ENCODE measurements at places on chromosomes 13 and 19.
A peak's percentile ranks its signal among the peaks of the same experiment; 100 is the strongest.

DNA sequence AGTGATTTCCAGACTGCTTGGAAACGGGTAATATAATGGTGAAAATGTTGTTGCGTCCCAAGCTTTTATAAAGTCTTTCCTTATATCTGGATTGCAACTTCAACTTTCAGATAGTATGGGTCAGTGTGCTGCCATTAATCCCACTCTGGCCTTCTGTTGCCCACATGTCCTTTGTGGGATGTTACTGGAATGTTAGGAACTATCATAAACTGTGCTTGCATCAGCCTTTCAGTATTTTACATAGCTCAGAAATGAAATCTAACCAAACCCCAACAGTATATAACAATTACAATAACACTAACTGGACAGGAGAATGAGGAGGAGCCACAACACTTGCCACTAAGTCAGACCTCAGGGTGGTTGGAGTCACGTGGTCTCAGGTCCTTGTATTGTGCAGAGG is 78.9 kb downstream of the LNX2 start:
- DNase-seq: no peak

GRCh38 chr13:22099585-22099984 is 428.7 kb downstream of the FGF9 start:
- no peak for DNase-seq

GRCh38 chr13:45356966-45357672 is 16.1 kb upstream of the TPT1 start:
- no peak for DNase-seq

DNA sequence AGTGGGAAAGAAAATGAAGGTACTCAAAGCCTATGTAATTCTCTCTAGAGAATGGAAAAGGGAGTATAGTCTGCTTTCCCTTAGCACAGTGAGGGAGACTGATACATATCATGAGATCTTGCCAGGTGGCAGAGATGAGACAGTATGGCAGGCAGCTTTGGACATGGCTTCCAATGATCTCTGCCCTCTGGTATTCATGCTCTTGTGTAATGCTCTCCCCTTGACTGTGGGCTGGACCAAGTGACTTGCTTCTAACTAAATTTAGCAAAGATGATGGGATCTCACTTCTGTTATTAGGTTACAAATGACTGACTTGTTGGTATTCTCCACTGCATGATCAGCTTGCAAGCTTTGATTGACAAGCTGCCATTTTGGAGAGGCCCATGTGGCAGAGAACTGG is 10.2 kb downstream of the ZNF132 start:
- DNase-seq: no peak

DNA sequence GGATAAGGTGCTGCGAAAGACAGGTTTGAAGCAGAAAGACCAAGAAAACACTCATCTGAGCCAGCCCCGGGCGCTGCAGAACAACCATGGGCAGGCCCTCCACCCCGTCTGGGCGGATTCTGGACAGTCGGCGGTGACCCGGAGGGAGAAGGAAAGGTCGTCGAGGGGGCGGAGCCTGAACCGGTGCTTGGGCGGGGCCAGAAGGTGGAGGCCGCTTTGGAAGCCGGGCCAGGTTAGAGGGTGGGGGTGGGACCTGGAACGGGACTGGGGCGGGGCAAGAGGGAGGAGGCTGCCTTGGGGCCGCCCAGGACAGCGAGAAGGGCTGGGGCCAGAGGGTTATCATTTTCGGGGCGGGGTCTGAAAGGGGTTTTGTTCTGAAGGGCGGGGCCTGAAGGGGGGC is 5.0 kb upstream of the ZNF765 start:
- no peak for DNase-seq

- DNase-seq: peak; percentile 85
These were observed 22.8 kb downstream of the ATP8A2 start for GRCh38 chr13:25394402-25395060.

GRCh38 chr13:80307401-80307987 is 33.4 kb downstream of the SPRY2 start:
- DNase-seq: no peak

GRCh38 chr19:998064-998463 is 2.2 kb upstream of the GRIN3B start:
- no peak for DNase-seq

DNA sequence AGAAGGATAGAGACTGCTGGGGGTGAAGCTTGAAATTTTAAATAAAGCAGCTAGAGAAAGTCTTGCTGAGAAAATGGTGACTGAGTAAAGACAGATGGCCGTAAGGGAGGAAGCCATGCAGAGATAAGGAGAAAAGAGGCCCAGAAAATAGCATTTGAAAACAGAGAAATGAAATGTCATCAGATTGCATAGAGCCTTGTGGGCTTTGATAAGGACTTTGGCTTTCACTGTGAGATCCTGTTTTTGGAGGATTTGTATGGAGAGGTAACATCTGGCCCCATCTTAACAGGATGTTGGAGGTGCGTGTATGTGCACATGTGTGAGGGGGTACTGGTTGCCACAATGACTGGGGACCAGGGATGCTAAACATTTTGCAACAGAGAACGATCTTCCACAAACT is 19.5 kb upstream of the ATP8A2 start:
- DNase-seq: peak; percentile 92

GRCh38 chr19:6273701-6274601 is 5.8 kb downstream of the MLLT1 start:
- no peak for DNase-seq

- DNase-seq: peak; percentile 68
These were observed 28.0 kb upstream of the KBTBD7 start for GRCh38 chr13:41222259-41222852.

GRCh38 chr13:24129914-24130774 is 30.4 kb upstream of the SPATA13 start:
- DNase-seq: no peak

DNA sequence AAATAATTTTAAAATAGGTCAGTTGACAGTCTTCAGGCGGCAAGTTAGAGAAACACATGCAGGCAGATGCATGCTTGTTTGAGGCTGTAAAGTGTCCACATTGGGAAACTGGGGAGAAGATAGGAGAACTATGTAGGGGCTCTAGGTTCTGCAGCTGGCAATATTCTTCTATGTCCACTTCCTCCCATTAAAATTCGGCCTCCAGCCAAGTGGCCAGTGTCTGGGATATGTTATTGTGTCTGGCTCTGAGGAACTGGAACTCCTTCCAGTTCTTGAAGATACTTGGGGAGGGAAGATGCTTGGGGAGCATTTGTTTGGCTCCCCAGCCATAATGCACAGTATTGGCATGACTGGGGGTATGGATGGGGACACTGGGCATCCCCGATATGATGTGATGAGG is 20.9 kb upstream of the KLF2 start:
- DNase-seq: no peak

GRCh38 chr13:27028683-27029480 is 142.7 kb downstream of the USP12 start:
- DNase-seq: no peak

DNA sequence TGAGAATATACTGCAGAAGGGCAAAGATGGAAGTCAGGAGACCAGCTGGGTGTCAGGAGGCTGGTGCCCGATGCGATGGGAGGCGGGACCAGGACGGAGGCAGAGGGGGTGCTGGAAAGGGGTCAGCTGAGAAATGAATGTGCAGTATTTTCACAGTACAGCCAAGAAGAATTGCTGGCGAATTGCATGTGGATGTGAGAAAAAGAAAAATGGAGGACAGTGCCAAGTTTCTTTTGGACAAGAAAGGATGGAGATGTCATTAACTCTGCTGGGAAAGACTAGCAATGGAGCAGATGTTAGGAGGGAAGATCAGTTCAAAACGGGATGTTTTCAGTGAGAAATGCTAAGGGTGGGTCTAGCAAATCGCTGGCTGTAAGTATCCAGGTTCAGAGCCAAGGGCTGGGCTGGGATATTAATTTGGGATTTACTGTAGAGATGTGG is 7.0 kb downstream of the CRYL1 start:
- no peak for DNase-seq

GRCh38 chr19:32662186-32662585 is 12.8 kb downstream of the ANKRD27 start:
- DNase-seq: no peak

DNA sequence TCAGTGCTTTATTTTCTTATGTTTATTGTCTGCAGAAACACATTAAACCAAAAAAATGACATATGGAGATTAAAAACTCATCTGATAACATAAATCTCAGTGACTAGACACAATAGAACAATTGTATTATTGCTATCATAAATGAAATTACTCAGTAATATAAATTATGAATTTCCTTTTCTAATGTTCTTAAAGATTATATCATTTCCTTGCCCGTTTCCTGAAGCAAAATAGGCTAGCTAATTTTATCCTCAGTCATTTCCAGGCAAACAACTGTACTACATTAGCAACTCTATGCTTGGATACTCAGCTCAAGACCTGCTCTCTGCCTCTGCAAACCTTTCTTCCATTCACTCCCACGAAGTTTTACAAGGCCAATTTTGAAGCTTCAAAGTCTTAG is 61.2 kb downstream of the RFC3 start:
- no peak for DNase-seq

- no peak for DNase-seq
These were observed 851 bp downstream of the FBXO46 start for GRCh38 chr19:45729800-45730290.

DNA sequence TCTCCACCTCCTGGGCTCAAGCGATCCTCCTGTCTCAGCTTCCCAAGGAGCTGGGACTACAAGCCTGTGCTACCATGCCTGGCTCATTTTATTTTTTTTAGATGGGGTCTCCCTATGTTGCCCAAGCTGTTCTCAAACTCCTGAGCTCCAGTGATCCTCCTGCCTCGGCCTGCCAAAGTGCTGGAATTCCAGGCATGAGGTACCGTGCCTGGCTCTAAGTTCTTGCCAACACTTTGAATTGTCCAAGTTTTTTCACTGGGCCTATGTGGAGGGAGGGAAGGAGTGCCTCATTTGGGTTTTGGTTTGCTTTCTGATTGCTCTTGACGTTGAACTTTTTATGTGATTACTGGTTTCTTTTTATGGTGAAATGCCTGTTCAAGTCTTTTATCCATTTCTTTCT is 4.4 kb upstream of the UNC13A start:
- no peak for DNase-seq

DNA sequence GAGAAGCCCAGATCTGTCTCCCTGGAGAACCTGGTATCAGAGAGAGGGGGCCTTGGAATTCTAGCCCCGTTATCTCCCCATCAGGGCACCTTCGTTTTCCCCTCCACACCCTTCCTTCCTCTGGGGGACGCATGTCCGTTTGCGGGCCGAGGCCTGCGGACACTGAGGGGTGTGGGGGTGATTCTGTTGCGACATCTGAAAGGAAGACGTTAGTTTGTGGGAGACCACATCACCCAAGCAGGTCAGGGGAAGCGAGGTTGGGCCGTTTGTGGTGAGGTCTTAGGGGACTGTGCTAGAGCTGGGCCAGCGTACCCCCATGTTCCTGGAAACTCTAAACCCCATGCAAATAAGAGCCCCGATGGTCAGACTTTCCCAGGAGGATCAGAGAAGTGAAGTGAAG is 3.7 kb upstream of the HSH2D start:
- no peak for DNase-seq

GRCh38 chr19:38730731-38731589 is 13.3 kb downstream of the CAPN12 start:
- no peak for DNase-seq

GRCh38 chr19:28794301-28794700 is 418.6 kb downstream of the UQCRFS1 start:
- DNase-seq: no peak

DNA sequence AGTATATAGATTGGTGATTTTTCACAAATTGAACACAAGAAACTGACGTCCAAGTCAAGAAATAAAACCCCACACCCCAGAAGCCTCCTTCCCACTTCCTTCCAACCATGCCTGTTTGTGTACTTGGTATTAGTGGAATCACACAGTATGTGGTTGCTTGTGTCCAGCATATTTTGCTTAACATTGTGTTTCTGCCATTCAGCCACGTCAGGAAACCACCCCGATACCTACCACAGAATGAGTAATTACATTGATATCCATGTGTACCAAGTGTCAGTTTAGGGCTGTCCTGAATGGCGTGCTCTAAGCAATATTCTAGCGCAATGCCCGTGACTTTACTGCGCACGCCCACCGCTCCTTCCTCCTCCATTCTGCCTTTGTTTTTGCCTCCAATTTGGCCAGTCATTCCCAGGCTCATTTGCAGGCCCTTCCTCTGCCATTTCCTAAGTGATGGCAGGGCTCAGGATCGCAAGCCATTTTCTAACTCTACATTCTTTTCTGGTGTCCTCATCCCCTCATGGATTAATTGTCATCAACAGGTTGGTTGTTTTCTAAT is 25.9 kb upstream of the MPHOSPH8 start:
- no peak for DNase-seq

DNA sequence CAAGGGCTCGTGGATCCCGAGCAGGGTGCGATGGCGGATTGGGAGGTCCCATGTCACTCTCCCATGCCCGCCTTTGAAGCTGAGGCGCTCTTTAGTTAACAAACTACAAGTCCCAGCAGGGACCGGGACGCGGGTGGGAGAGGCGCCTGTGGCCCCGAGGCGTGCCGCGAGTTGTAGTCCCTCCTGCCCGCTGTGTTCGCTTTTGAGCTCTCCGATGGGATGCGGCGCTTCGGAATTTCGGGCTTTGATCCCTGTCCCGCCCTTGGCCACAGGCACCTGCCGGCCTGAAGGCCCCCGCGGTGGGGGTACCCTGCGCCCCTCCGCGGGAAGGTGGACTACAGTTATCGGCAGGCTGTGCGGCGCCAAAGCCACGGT is 11.0 kb downstream of the CYTH2 start:
- DNase-seq: no peak

GRCh38 chr13:66886264-66886663 is 343.9 kb downstream of the PCDH9 start:
- no peak for DNase-seq

- DNase-seq: no peak
These were observed 87.2 kb upstream of the IRS2 start for GRCh38 chr13:109873351-109874123.

DNA sequence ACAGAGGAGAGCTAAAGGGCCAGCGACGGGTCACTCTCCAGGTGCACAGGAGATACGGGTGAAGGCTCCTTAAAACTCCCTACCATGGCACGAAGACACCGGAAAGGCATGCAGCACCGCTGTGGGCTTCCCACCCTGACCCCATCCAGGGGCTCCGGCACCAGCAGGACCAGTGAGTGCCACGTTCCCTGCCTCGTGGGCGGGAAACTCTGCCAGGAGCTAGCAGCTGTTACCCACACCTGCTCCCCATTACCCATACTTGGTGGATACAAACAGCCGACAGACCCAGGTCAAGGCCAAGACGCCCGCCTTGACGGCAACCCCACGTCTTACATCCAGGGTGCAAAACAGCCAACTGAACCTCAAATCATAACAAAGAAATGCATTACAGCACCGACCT is 56.7 kb downstream of the GNG7 start:
- DNase-seq: no peak

GRCh38 chr13:89791971-89792630 is 1555.4 kb upstream of the MIR17HG start:
- DNase-seq: no peak

- DNase-seq: peak; percentile 79
These were observed 813 bp downstream of the ZNF296 start for GRCh38 chr19:45075301-45076028.

DNA sequence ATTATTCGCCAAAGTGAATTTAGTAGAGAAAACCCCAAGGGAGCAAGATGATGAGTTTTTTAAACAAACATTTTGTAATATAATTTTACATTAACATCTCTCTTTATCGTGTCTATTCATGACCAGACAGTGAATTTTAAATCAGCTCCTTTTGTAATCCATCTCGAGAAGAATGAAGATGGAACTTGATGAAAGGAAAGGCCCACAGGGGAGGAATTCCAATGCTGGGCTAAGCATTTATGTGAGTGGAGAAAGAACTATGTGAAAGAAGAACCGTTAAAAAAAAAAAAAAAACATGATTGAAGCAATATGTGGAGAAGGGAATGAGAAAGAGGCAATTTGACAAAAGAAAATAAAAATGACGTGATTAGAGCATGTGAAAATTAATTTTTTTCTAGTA is 170.6 kb downstream of the KCTD12 start:
- no peak for DNase-seq

All from erythroblast (primary cell).